ENCODE measurements at places on chromosomes 1 and 21.

DNA sequence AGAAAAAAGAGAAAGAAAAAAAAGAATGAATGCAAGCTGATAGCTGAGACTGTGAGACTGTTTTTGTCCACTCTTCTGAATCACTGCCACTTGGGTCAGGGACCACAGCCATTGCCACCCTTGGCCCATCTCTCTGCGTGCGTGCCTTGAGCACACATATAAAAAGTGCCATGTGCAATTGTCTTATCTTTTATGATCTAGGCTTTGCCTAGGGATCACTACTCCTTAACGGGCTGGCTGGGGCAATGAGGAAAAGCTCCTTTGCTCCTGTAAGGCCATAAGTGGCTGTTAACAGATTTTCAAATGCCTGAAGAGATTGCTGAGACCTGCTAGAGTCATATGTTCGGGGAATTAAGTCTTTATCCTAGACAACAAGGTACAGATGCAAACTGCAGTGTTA, 8.2 kb downstream of the SPATA46 start:
- no peak for DNase-seq

- DNase-seq, result no peak
Observed at GRCh38 chr1:47924270-47925048, 72.7 kb downstream of the TRABD2B start.

- no peak for DNase-seq
Observed at GRCh38 chr1:64060611-64061302, 142.7 kb upstream of the UBE2U start.

DNA sequence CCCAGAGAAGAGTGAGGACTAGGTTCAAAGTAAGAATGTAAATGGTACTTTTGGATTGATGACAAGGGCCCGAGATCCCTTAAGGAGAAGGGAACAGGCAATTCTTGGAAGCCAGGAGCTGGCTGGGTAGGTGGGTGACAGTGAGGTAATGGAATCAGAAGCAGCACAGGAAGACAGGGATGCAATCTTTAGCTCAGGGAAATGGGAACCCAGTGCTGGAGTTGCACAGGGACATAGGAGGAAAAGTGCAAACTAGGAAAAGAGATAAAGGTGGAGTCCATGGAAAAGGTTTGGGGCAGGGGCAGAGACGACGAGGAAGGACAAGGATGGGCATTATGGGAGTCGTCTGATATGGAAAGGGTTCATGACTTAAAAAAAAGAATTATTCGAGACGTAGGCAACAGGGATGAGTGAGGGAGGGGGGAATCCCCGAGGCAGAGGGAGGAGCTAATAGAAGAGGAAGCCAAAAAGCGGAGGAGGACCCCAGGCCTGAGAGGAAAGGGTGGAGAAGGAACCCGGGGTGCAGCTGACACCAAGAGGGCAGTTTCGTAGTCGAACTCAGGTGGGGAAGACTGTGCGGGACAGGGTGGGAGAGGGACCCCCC, 495 bp downstream of the PI4KB start:
- DNase-seq, result no peak

DNA sequence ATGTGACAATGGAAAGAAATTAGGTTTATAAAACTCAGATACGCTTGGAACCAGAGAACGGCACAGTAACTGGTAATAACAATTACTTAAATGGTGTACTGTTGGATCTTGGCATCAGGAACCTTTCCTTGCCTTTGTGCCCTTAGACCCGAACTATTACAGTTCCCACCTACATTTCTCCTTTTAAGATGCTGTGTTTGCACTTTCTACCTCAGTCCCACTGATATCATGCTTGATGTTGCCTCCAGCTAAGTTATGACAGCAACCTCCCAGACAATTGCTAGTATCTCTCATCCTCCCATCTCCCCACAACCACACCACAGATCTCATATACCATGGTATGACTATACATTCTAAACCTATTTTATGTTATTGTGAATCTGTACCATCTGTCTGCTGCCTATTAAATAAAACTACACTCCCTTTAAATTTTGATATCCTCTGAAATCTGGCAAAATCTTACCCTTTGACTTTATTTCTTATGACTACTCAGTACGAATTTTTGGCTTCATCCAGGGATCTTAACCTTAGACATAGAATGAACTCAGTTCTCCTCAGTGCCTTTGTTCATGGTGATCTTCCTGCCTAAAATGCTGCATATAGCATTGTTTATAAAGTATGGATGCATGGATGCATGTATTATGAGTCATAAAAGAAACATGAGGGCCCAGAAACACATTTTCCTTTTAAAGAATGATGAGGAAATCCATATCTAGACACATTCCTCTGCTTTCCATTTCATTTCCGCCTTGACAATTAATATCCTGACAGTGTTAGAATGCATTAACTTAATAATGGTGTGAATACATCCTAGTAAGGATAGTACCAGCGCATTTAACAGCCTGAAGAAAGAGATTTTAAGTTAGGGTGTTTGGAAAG, 64.1 kb downstream of the LRRC8D start:
- no peak for DNase-seq
